ENCODE measurements at places on chromosomes 5 and 9.

GRCh38 chr9:72601615-72602014, 80.2 kb downstream of the TMC1 start:
- no peak for DNase-seq

GRCh38 chr9:87546704-87547103, 49.0 kb downstream of the DAPK1 start:
- DNase-seq, result no peak

- DNase-seq, result no peak
Observed at GRCh38 chr5:2658447-2658846, 93.0 kb downstream of the IRX2 start.

- no peak for DNase-seq
Observed at GRCh38 chr9:37911271-37911681, 7.3 kb upstream of the SLC25A51 start.
